ENCODE measurements at places on chromosomes 6 and 20.

DNA sequence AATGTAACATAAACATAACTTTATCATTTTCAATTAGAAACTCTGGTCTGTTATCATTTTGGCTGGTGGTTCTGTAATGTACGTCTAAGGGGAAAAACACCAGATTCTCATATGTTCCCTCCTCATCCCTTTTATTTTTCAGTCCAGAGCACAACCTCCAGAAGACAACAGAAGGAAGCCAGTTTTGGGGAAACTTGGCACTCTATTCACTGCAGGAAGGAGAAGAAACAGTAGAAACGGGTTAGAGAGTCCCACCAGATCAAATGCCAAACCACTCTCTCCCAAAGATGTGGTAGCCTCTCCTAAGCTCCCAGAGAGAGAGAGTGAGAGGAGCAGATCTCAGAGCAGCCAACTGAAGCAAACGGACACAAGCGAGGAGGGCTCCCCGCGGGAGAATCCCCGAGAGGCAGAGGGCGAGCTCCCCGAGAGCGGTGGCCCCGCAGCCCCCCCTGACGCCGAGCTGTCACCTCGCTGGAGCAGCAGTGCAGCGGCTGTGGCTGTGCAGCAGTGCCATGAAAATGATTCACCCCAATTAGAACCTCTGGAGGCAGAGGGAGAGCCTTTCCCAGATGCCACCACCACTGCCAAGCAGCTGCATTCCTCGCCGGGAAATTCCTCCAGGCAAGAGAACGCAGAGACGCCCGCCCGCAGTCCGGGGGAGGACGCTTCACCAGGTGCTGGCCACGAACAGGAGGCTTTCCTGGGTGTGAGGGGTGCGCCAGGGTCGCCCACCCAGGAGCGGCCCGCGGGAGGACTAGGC lies 117.8 kb downstream of the RTN4IP1 start:
- DNase-seq, result peak; percentile 7

GRCh38 chr6:133245422-133245903 lies 4.3 kb downstream of the EYA4 start:
- DNase-seq, result no peak

DNA sequence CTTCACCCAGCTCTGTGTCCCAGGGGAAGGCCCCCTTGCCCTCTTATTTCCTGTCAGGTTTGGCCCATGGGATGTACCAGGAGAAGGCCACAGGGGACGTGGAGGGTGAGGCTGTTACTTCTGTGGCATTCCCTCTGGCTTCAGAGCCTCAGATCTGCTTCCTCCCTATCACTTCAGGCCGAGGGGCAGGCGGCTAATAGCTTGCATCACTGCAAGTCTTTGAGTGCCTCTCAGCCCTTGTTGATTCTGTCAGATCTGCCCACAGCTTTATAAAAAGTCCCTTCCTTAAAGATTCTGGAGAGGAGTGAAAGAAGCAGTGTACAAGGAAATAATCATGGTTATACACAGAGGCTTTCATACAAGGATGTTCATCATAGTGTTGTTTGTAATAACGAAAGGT lies 86.9 kb downstream of the LRFN2 start:
- DNase-seq, result no peak

DNA sequence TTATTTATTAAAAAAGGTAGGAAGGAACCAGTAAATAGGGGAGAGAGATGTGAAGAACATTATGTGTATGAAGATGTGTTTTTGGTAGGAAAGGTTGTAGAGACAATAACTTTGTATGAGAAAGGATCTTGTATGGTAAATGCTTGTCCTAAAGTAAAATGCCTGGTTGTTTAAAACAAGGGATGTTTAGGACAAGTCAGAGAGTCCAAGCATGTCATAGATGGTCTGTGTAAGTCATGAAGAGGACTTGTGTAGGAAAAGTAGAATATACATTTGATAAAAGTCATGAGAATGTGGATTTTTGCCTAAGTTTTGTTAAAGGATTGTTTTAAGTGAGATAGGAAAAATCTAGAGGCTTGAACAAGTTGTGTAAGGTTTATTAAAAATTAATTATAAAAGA lies 325.1 kb downstream of the CDH26 start:
- no peak for DNase-seq

- no peak for DNase-seq
These were observed 39.0 kb downstream of the MTRES1 start for GRCh38 chr6:107066697-107067659.

DNA sequence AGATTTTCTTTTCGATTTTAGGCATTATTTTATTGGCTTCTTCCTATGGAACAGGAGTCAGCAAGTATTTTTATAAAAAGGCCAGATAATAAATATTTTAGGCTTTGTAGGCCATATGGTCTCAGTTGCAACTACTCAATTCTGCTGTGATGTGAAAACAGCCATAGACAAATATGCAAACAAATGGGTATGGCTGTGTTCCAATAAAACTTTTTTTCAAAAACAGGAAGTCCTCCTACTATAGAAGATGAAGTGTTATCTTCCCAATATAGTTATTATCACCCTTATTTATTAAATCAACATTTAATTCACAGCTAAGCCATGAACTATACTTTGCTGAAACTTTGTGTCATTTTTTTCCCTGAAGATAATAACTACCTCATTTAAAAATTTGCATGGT lies 57.2 kb downstream of the CHD6 start:
- DNase-seq, result no peak

DNA sequence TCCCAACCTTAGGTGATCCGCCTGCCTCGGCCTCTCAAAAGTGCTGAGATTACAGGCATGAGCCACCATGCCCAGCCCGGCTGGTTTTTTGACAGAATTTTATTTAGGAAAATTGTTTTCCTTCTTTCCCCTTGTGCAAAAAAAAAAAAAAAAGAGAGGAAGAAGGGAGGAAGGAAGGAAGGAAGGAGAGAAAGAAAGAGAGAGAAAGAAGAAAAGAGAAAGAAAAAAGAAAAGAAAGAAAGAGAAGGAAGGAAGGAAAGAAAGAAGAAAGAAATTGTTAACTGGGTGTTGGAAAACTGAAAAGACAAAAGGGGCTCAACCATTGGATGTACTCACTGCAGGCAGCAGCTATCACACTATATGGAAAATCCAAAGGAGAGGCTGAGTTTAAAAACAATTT lies 1.4 kb upstream of the RNF8 start:
- DNase-seq, result no peak

DNA sequence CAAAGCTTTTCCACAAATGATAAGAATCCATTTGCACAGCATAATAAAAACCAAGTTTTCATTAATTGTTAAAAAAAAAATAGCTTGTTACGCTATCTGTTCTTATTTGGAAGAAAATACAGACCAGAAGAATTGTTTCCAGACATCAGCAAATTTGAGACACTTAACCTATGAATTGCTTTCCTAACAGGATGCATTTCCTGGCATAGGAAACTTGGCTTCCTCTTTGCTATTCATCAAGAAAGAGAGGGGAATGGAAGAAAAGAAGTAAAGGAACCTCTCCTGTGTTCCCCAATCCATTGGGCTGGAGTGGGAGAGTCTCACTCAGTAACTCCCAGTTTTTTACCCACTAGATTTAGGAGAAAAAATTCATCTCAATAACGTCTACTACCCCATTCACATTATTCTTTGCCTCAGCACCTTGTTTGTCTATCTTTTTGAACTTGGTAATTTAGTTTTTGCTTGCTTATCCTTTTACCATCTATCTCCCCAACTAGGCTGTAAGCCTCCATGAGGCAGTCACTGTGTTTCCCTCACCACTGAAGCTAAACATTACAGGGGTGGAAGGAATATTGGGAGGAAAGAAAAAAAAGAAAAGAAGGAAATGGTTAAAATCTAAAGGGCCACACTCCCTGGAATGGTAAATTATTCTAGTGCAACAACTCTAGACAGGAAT lies 150.3 kb downstream of the COL21A1 start:
- no peak for DNase-seq

GRCh38 chr20:25197183-25197869 lies 1.8 kb downstream of the ENTPD6 start:
- no peak for DNase-seq

Measured in activated CD4-positive, CD25-positive, alpha-beta regulatory T cell (primary cell).